HS-27A (cell line): ENCODE measurements at places on chromosomes 7 and 10.

DNA sequence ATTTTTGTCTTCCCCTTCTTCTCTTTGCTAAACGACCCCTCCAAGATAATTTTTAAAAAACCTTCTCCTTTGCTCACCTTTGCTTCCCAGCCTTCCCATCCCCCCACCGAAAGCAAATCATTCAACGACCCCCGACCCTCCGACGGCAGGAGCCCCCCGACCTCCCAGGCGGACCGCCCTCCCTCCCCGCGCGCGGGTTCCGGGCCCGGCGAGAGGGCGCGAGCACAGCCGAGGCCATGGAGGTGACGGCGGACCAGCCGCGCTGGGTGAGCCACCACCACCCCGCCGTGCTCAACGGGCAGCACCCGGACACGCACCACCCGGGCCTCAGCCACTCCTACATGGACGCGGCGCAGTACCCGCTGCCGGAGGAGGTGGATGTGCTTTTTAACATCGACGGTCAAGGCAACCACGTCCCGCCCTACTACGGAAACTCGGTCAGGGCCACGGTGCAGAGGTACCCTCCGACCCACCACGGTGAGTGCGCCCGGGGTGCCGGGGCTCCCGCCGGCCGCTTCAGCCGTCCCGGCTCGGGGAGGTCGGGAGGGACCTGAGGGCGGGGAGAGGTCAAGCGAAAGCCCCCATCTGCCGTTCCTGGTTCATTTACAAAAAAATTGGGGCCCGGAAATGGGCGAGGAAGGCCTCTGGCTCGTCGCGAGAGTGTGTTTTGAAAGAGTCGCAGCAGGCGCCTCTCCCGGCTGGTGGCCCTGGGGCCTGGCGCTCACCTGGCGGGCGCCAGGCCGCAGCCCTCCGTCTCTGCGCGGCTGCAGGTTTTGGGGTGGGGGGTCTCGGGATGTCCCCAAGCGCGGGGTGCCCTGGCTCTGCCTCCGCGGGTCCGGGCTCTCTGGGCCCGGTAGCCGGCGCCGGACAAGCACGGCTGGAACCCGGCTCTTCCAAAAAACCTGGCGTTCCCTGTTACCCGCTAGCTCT lies 1.2 kb downstream of the GATA3 start:
- no peak for DNase-seq

DNA sequence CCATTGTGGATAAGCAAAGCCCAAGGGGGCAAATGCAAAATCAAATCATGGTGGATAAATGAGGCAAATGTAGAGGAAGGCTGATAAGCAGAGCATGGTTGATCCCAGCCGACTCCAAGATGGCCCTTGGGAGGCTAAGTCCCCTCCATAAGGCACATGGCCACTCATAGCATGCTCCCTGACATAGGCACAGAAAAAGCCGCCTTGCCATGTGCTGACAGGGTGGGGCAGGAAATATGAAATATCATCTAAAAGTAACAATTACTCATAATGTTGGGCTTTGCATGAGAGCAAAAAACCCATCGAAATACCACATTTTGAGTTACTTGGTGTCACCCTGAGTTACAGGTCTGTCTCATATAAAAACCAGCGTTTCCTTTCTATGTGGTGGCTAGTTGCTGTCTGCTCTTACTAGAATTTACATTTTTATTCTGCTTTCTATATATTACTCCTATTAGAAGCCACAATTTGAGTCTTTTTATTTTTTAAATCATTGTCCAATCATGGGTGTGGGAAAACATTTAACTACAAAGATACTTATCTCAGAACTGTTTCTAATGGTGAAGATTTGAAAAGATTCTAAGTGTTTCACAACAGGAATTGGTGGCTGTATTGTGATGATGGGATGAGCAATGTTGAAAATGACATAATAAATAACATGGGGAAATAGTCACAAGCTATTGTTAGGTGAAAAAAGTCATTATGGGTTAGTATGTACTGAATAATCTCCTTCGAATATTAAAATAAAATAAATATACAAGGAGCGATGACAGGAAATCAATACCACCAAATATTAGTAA lies 102.7 kb downstream of the CUBN start:
- no peak for DNase-seq

DNA sequence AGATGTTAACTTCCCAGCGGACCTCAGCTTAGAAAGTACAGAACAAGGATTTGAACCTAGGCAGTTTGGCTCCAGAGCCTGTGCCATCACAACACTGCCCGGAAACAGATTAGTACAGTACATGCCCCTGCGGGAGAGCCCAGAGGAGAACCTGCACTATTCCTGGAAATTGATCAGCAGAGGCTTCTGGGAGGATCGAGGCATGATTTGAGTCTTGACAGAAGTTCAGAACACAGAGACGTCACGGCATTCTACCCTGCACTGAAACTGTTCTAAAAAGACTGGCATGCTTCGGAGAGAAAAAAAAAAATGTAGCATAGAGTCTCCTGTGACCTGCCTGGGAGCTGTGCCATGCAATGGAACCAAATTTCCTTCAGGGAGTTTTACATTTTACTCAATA lies 9.2 kb upstream of the IL6 start:
- DNase-seq = no peak

DNA sequence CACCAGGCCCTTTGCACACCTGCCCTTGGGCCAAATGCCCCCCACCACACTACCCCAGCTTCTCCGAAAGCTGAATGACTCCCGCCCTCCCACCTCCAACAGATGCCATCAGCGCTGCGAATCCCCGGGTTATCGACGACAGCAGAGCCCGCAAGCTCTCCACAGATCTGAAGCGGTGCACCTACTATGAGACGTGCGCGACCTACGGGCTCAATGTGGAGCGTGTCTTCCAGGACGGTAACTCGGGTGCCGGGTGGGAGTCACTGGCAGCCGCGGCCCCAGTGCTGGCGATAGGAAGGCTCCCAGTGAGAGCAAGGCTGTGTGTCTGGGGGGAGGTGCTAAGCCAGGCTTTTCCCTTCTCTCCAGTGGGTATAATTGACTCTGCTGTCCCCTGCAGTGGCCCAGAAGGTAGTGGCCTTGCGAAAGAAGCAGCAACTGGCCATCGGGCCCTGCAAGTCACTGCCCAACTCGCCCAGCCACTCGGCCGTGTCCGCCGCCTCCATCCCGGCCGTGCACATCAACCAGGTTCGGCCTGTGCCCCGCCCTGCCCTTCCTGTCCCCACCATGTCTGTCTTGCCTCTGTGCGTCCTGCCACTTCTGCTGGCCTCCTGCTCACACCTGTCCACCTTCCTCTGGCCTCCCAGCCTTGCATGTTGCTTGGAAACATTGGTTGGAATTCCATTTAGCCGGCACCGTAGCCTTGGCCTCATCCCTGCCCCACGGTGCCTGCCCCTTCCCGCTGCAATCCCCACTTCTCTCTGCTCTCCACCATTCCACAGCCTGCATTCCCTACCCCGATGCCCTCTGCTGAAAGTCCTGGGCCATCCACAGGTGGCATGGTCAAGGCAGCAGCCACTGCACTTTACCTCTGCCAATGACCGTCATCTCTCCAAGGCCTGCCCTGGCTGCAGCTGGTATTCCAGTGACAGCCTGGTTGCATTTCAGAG lies 32.1 kb downstream of the AGAP3 start:
- no peak for DNase-seq

- DNase-seq = no peak
Measured at GRCh38 chr10:71009126-71009525, 120.8 kb upstream of the PCBD1 start.

- DNase-seq = no peak
Measured at GRCh38 chr7:73610105-73610504, 14.2 kb downstream of the MLXIPL start.

DNA sequence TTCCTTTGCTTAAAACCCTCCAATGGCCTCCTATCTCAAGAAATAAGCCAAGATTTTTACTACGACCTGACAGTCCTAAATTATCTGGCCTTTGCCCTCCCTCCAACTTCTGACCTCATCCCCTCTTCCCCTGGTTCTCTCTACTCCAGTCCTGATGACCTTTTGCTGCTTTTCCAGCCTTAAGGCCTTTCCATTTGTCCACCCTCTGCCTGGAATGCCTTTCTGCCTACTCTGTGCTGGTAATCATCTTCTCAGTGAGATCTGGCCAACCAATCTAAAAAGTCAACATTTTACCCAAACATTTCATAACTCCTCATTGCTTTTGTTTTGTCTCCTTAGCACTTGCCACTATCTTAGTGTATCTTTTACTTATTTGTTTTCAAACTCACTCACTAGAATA lies 75.7 kb downstream of the VPS41 start:
- no peak for DNase-seq

- DNase-seq = peak; percentile 88
Measured at GRCh38 chr10:22620140-22620857, 94.1 kb downstream of the PIP4K2A start.

DNA sequence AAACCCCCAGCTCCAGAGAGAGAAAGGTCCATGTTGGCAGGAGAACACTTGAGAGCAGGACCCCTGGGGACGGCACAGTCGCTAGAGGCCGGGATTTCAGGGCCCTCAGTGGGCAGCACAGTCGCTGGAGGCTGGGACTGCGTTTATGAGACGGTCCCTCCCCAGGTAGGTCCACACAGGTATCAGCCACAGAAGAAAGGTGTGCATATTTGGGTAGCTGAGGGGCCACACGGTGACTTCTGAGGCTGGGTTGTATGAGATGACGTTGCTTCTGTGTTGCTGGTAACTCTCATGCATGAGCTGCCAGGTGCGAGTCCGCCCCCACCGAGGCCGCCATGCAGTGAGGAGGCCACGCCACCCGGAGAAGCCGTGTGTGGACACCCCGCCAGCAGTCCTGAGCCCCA lies 56.9 kb upstream of the PPP2R2D start:
- no peak for DNase-seq

DNA sequence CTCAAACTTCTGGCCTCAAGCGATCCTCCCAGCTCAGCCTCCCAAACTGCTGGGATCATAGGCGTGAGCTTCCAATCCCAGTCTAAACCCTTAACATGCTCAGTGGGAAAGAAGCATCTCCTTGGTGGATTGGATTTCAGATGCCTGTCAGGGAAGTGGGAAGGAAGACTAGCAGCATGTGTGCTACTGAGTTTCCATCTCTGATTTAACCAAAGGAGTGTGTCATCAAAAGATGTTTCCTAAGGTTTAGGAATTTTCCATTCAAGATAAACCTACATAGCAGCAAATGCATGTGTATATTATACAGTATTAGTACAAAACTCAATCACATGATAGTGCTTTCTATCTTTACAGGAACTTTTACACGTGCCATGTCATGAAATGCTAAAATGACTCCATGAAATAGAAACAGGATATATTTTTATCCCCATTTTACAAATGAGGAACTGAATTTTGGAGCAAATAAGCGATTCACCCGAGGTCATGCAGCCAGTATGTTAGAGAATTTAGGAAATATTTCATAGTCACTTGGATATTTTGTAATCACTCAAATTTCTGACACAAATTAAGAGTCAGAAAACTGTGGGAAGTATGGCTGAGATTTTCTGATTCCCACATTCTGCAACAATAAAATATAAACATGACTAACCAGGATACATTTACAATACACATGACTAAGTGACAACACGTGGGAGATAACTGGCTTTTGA lies 11.4 kb upstream of the TMEM26 start:
- no peak for DNase-seq

- no peak for DNase-seq
Measured at GRCh38 chr7:131454498-131454897, 101.9 kb downstream of the PODXL start.

GRCh38 chr7:112423987-112424386 lies 26.3 kb upstream of the IFRD1 start:
- DNase-seq = no peak

DNA sequence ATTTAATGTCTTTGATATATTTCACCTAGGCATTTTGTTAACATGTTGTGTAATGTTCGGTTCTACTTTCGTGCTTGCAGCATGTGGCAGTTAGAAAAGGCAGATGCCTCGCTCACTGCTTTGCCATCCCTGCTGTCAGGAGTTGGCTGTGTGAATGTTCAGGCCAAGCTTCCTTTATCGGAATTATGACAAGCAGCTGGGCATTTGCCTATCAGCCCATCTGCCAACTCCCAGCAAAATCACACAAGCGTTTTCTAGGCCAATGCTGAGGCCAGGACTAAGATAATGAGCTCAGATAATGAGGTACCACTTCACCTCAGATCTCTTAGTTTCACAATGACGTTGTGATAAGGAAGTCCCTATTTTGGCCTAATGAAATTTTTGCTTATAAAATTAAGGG lies 212.7 kb upstream of the FAM3C start:
- no peak for DNase-seq

DNA sequence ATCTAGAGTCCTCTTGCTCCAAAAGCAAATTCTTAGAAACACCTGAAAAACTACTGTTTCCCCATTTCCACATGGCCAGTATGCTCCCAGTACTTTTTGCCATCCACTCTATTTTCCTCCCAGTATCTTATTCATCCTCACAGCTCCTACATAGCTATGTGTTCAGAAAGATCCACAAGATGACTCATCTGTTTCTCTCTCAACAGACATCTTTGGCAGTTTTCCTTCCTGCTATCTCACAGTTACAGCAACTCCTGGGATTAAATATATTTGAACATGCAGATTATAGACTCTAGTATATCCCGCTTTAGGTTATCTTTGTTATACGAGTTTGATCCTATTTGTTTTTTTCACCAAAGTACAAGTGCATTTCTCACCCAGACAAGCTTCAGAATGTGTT lies 675.6 kb upstream of the POT1 start:
- no peak for DNase-seq

DNA sequence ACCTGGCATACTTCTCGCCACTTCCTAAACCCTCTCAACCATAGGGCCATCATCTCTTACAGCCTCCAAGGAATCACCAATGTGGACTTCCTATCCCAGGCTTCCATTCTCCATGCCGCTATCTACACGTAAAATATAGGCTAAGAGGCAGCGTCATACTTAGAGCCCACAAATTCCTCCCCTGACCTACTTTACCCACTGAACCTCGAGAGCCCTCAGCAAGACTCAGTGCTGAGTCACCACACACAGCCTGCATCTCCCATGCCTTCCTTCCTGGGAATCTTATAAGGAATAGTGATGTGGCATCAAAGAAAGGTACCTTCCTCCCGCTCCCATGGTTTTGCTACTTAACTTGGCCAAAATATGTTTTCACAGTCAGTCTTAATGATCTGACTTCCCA lies 435.6 kb upstream of the NFE2L3 start:
- peak; percentile 27 for DNase-seq

DNA sequence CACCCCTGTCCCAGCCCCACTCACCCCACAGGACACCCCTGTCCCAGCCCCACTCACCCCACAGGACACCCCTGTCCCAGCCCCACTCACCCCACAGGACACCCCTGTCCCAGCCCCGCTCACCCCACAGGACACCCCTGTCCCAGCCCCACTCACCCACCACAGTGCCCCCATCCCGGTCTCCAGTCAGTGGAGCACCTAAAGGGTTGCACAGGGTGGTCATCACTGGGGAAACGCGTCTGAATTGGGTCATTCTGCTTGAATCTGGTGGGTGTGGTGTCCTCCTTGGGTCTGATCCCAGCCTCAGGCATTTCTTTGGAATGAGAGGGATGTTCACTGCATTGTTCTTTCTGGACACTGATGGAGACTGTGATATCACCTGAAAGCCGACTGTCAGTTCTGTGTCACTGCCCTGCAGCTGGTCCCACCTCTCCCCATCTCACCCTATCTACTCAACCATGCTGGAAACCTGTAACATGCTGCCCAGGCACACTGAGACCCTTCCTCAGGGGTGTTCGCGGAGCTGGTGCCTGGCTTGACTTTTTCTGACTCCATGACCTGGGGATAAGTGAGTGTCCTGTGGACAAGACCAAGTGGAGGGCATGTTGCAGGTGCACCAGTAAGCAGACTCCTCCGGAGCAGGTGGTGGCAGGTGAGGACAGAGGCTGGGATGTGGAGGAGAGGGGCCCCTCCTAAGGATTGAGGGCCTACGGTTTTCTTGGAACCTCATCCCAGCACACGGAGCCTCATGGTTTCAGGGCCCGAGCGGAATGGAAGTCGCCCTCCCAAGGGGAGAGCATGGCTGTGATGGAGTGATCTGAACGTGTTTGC lies 262.5 kb upstream of the PPP2R2D start:
- no peak for DNase-seq

GRCh38 chr10:79378383-79378646 lies 31.0 kb downstream of the PPIF start:
- DNase-seq = no peak
